A549 treated with AZD2906 at 1 μM for 4 hours (cell line): ENCODE measurements at places on chromosomes 12 and 14. TPM values are rescaled to one million over a fixed set of nuclear protein-coding genes. Genes with fewer than 3 reads are reported as not detected.

LYZ gene
- total RNA-seq, result 0.07 to 0.72 TPM (median 0.08 TPM) in 3 of 5 replicates, not detected in the others

SERPINA12 gene
- total RNA-seq, result 0.08 TPM in 1 of 5 replicates, not detected in the others

RNF212B gene
- not detected in 5 replicates for total RNA-seq

RTL1 gene
- 0.16 to 0.27 TPM (median 0.22 TPM) in 5 replicates for total RNA-seq

HOXC9 gene
- total RNA-seq, result 12.9 to 13.9 TPM (median 13.4 TPM) in 5 replicates

COL2A1 gene
- 0.05 to 0.24 TPM (median 0.11 TPM) in 5 replicates for total RNA-seq
